CD4-positive, CD25-positive, alpha-beta regulatory T cell (primary cell): ENCODE measurements at places on chromosomes 2 and 18. TPM values are rescaled to one million over a fixed set of nuclear protein-coding genes. Genes with fewer than 3 reads are reported as not detected.

GRCh38 chr2:28619213-28620196, 123.6 kb downstream of the PLB1 start:
- no peak for DNase-seq

GRCh38 chr2:190334479-190335224, 8.7 kb upstream of the INPP1 start:
- no peak for DNase-seq

GRCh38 chr2:101809698-101810097, 112.2 kb downstream of the MAP4K4 start:
- no peak for DNase-seq

DNA sequence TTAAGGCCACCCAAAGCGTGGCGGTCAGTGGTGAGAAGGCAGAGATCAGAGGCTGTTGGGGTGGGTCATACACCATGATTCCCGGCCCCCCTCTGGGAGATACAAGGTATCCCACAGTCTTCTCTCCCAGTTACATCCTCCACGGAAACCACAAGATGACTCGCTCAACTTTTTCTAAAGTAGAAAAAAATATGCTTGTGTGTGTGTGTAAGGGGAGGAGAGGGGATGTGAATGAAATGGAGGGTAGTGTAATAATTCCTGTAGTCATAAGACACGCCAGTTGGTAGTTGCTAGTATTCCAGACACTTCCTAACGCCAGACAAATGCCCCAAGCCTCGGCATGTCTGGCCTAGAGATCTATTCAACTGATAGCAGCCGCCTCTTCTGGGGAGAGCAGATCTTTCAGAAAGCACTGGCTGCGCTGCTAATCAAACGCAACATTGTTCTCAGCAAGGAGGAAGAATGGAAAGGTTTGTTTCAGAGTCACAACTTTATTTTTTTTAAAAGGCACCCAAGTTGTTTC, 143.5 kb downstream of the TGIF1 start:
- no peak for DNase-seq

GRCh38 chr2:195368249-195369217, 288.5 kb upstream of the SLC39A10 start:
- no peak for DNase-seq

- DNase-seq: no peak
Measured at GRCh38 chr2:128520340-128520739, 201.7 kb upstream of the HS6ST1 start.

GRCh38 chr2:57536535-57537231, 509.9 kb upstream of the VRK2 start:
- no peak for DNase-seq

GRCh38 chr2:164479460-164479859, 141.8 kb downstream of the GRB14 start:
- DNase-seq: no peak

GRCh38 chr2:136323935-136324334, 206.0 kb upstream of the CXCR4 start:
- no peak for DNase-seq

DNA sequence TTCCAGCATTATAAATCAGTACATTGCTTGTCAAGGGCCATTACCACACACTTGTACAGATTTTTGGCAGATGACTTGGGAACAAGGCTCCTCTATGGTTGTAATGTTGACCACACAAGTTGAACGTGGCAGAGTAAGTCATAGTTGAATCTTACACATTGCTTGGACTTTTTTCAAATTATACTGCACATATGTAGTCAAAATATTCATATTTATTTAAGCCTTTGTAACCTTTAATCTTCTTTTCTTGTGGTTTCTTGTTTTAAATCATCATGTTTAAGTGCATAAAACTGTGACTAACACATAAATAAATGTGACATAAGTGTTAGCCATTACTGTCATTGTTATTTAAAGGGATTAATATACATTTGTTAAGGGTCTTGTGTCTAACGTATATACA, 52.1 kb upstream of the EPB41L5 start:
- DNase-seq: no peak

- no peak for DNase-seq
Measured at GRCh38 chr2:20611077-20611843, 39.6 kb downstream of the HS1BP3 start.

DNA sequence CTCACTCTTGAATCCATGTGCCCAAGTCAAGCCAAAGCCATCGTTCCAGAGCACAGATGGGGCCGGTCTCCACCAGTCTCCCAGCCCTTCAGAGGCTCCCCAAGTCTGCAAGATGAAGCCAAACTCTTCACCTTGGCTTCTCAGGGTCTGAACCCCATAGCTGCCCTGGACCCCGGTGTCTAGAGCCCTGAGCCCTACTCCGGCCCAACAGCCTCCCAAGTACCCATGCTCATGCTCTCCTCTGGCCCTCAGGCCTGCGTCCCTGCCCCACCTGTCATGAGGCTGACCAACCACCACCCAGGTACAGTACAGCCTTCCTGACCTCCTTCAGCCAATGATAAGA, 46.0 kb downstream of the ZNF516 start:
- DNase-seq: no peak

DNA sequence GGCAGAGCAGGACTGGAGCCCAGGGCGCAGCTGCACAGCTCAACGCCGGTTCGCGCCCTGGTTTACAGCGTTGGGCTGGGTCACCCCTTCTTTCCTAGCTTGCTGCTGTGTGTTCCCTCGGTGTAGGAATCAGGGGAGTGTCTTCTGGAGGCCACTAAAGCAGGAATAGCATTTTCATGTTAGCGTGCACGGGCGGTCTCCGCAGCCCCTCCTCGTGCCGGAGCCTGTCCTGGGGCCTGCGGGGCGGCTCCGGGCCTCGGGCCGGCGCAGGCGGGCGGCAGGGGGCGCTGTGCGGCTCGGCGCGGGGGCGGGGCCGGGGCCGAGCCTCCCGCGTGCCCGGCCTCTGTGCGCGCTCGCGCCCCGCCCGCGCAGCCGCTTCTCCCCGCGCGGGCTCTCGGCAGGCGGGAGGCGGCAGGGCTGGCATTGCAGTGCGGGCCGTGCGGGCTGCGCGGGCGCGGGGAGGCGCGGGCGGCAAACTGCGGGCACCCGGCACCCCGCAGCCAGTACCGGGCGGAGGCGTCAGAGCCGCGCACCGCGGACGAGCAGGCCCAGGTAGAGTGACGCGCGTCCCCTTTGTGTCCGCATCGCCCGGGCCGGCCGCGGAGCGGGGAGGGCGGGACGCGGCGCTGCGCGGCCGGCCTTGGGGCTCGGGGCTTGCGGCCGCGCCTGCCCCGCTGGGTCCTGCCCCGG, at the start of gene RNF144A:
TSS of gene RNF144A (plus strand) at position 342 of the 690 bp plus-strand sequence. CDS start 79,515 bp downstream, outside the sequence.
- DNase-seq: peak; percentile 53

DNA sequence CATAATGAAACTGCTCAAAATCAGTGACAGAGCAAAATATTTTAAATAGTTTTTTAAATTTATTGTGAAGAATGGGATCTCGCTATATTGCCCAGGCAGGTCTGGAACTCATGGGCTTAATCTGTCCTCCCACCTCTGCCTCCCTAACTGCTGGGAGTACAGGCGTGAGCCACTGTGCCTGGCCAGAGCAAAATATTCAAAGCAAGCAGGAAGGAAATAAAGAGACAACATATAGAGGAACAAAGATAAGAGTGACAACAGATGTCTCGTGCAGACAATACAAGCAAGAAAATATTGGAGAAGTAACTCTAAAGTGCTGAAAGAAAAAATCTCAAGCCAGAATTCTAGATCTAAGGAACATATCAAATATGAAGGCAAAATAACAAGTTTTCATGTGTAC, 5.0 kb upstream of the SCLY start:
- DNase-seq: no peak

GRCh38 chr2:239719791-239720360, 305.3 kb downstream of the NDUFA10 start:
- no peak for DNase-seq

DNA sequence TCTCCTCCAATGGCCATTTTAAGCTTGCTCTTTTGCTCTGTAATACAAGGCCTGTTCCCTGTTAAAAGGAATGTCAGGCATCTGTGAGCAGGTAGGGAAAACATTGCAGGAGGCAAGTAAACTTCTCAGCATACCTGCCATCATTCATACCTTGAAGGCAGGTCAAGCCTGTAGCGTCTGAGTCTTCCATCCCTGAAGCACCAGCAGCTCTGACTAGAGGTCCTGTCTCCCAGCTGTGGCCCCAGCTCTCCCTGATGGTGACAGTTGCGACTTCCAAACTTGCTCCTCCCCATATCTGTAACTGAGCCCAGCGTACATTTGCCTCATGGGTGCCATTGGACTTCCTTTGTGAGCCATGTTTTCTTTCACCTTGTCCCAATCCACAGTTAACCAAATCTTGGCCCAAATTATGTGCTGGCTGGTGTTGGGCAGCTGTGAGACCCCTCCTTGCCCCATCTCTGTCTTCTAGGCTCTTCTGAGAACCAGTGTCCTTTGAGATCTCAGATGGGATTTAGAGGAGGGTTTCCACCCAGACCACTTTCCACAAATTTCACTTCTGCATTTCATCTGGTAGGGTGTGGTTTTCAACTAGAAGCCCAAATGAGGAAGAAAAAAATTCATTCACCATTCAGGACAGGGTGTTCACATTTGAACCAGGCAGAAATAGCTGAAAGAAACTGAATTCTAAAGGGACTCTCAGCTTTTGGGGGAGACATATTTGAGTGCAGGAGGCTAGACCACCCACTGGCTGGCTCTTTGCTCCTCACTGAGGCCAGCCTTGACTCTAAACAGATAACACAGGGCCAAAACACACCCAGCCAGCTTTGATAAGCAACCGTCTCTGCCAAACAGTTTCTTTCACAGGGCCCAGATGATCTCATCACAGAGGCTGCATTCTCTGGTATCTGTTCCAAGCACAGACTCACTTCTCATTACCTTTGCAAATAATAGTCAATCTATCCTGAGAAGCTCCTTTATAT, 66.4 kb upstream of the MSH2 start:
- no peak for DNase-seq

DNA sequence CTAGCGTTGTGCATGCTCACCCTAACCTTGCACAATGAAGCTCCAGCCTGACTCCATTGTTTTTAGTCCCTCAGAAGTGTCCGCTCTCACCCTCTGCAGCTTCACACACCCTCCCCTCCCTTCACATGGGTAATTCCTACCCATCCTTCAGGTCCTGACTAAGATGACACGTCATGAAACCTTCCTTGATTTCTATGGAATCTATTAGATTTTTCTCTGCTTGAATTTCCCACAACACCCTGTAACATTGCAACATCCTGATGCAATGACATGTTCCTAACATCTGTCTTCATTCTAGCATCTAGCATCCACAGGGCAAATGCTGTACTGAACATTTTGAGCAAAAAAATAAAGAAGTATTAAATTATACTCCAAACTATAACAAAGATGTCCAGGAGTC, 77.0 kb upstream of the PID1 start:
- no peak for DNase-seq

GKN1 gene
- not detected for polyA plus RNA-seq

KIF5C gene
- 0.54 TPM for polyA plus RNA-seq

APOB gene
- not detected for polyA plus RNA-seq

TMEM163 gene
- 0.33 TPM for polyA plus RNA-seq

MTHFD2 gene
- polyA plus RNA-seq: 36.6 TPM

INPP1 gene
- polyA plus RNA-seq: 13.2 TPM

EFHD1 gene
- polyA plus RNA-seq: 0.95 TPM
